Spinal cord (tissue), 10 donors: ENCODE measurements at places on chromosomes 16 and 17. TPM values are rescaled to one million over a fixed set of nuclear protein-coding genes. Genes with fewer than 3 reads are reported as not detected.

CCL1 gene
- not detected for polyA plus RNA-seq

PCGF2 gene
- 110 TPM for polyA plus RNA-seq

PRR29 gene
- 12.3 TPM for polyA plus RNA-seq

PDK2 gene
- polyA plus RNA-seq: 56.1 TPM

TVP23C gene
- polyA plus RNA-seq: 21.0 TPM

ATP2A1 gene
- 2.6 TPM for polyA plus RNA-seq

ST6GALNAC2 gene
- 8.0 TPM for polyA plus RNA-seq

OR2C1 gene
- 0.48 TPM for polyA plus RNA-seq

DPEP1 gene
- 6.9 TPM for polyA plus RNA-seq

YBX2 gene
- polyA plus RNA-seq: 4.2 TPM
